ENCODE measurements at places on chromosomes 1 and 21.

- no peak for DNase-seq
These were observed 70.2 kb downstream of the ARHGEF16 start for GRCh38 chr1:3524556-3525203.

GRCh38 chr1:93776728-93777127 is 95.1 kb upstream of the BCAR3 start:
- no peak for DNase-seq

DNA sequence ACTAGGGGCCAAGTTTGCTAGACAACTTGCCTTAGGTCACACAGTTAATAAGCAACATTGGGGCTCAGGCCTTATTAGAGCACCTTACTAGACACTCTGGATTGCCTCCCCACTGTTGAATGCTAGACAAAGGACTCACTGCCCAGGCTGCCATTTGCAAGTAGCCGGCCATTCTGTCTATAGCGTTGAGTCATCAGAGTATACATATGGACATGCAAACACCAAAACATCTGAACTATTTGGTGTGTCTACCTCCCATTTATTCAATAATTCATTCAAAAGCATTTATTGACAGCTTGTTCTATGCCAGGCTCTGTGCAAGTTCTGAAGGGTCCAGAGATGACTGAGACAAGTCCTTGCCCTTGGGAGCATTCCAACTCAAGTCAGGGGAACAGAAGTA is 181.4 kb upstream of the DPT start:
- no peak for DNase-seq

DNA sequence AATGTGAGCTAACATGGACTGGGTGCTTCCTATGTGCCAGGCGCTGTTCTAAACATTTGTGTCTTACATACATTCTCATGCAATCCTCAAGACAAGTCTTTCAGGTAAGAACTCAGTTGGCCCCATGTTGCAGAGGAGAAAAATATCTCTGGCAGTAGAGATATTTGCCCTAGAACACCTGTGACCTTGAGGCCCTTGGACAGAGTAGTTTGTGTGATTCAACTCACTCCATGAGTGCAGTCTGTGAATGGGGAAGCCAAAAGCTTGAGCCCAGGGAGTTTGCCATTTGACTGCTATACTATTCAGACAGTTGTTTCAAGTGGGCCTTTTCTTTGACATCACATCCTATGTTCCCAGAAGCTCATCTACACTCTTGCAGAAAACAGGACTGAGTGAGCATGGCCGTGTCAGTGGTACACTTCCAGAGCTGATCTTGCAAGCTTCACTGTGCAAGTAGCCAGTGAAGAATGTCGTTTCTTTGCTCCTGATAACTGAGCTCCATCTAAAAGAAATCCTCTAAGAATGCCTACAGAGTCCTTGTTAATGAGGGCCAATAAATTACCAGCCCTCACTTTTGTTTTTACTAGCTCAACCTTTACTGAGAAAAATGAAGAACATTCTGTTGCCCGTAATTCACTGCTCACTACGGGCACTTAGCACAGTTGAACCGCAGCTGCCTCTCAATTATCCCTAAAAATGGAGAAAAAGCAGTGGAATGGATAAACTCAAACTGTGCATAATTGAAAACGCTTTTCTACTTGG is 98.7 kb upstream of the C8B start:
- DNase-seq: no peak

DNA sequence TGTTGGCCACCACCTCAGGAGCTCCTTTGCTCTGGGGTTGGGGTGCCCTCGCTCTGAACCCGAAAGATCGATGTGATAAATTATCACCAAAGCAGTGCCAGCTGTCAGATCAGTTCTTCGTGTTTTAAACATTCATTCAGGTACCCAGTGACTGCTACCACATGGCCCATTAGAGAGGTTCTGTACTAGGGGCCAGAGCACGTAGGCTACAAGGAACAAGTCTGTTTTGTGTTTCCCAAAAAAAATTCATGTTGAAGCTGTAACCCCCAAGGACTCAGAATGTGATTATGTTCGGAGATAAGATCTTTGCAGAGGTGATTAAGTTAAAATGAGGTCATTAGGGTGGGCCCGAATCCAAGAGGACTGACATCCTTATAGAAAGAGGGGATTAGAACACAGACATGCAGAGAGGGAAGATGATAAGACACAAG is 526.9 kb downstream of the NPHP4 start:
- no peak for DNase-seq

GRCh38 chr1:92804721-92805201 is 19.9 kb upstream of the EVI5 start:
- no peak for DNase-seq

DNA sequence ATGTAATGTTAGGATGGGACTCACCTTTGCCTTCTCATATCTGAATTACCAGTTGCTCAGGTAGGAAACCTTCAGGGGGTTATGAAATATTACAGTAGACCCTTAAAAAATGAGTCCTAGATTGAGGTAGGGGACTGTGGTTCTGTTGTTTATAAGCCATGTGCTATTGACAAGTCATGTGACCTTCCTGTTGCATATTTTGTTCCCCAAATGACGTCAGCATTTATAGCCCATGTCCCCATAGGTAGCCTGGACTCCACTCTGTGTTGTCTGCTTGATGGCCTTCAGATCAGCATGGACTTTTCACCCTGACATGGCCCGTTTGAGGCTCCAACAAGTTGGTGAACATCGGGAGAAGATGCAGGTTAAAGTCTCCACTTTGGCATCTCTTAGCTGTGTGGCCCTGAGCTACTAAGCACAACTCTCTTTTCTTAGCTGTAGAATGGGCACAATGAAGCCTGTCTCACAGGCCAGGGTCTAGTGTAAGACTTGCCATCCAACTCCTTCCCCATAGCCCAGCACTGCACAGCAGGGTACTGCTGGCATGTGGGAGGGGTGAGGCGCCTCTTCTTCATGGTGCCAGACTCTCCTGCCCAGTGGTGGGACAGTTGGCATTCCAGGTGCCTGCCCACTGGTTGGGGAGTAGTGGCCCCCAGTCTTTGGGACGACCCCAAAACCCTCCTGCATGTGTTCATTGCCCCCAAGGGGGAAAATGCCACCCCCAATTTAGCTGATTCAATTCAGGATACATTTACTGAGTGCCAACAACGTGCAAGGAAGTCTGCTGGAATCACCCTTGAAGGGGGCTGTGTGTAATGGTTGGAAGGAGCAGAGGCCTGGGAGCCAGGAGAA is 36.1 kb upstream of the TTC22 start:
- no peak for DNase-seq

- no peak for DNase-seq
These were observed 51.8 kb downstream of the COQ8A start for GRCh38 chr1:226991920-226992319.

DNA sequence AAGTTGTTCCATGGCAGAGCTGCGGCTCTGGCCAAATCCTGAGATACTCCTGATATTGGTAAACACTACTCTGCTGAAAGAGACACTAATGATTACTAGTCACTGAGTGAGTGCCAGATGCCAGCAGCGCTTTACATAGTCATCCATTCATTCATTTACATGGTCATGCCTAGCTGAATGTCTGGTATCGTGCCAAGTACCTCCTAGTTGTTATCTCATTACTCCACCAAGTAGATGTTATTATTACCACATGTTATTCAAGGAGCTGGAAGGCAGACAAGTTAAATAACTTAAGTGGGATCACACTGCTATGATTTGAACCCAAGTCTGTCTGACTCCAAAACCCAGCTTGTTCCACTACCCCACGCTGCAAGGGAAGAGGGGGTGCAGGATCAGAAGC is 4.7 kb downstream of the OLFML2B start:
- DNase-seq: no peak

GRCh38 chr1:110159168-110159567 is 8.9 kb downstream of the SLC6A17 start:
- DNase-seq: no peak

DNA sequence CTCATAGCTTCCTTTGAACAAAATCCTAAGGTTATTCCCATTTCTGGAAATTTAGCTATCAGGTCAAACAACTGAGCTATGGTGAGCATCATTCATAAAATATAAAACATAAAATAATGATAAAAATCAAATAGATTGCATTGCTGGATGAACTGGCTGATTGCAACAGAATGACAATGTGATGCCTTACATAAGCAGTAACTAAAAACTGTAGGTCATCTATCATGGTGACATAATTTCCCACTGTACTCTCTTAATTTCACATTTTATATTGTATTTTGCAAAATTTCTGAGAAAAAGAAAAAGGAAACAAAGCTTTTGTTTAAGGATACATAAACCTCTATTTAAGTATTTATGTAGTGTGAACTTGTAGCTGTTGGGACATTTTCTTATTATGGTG is 4.6 kb downstream of the PTGER3 start:
- DNase-seq: no peak

- no peak for DNase-seq
These were observed 97.2 kb upstream of the LYPLAL1 start for GRCh38 chr1:219076326-219076937.

- DNase-seq: no peak
These were observed 189.6 kb upstream of the ST6GALNAC5 start for GRCh38 chr1:76677416-76678405.

GRCh38 chr1:44408212-44408582 is 3.1 kb downstream of the RNF220 start:
- no peak for DNase-seq

DNA sequence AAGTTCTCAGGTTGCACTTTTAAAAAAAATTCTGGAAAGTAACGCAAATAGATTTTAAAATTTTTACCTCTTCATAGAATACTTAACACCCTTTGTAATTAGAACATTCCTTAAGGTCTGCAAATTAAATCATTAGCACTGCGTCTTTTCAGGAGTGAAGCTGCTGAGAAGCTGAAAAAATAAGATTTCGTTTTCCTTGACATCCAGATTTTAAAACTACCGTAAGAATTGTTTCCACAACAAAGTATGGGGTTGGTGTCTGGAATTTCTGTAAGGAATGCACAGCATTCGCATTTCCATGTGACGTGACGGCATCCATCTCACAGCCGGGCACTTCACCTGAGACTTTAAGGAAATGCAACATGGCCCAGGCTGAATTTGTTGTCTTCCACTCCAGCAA is 76.3 kb upstream of the COX20 start:
- DNase-seq: no peak

GRCh38 chr1:10065344-10065685 is 32.6 kb downstream of the UBE4B start:
- no peak for DNase-seq

DNA sequence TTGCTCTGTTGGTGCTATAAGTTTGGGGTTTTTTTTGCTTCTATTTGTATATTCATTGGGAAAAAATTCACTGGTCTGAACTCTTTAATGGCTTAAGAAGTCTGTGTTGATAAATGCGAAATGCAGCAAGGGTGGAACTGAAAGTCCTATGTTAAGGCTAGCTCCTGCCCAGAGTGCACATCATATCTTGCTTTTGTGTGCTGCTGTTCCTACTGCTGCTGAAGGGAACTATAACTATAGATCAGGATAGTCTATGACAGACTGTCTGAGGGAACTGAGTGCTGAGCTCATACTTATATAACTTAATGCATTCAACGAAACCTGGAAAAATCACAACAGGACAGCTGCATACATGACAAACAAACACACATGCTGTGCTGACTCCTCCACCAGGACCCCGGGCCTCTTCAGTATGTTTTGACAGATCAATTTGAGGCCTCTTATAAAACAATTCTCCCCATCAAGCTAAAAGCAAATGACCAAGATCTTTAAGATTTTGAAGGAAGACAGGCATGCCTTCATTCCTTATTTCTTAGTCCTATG is 1031.5 kb upstream of the ADGRL2 start:
- DNase-seq: no peak

DNA sequence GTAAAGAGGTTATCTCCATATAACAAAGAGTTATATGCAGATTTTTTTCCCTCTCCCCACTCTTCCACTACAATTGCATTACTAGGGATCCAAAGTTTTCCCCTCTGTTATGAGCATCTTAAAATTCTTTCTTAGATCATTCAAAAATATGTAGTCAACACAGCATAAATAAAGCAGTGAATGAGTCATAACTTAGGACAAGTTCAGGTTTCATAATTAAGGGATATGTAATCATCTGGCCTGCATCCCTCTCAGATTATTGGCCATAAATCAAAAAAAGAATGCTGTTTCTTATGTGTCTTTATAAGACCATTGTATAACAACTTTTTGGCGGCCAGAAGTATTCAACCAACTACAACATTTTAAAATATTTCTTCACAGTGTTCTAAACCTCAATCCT is 1526.1 kb downstream of the KCNT2 start:
- no peak for DNase-seq

DNA sequence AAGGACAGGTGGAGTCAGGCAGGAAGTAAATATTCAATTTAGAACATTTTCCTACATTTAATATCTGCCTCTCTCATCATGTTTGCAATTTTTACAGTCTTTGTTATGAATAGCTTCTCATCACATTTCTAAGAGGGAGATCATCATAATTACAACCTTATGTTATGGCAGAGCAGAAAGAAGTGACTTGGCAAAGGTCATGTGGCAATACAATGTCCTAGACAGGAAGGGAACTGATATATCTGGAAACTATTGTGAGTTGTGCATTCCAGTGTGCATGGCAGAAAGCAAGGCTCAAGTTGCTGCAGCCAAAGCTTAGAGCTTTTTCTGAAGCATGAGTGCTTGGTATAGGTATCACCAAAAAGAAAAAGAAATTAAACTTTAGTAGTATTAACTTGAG is 43.8 kb upstream of the PRRX1 start:
- DNase-seq: no peak

- DNase-seq: no peak
These were observed 53.5 kb upstream of the DUSP10 start for GRCh38 chr1:221795380-221795779.

DNA sequence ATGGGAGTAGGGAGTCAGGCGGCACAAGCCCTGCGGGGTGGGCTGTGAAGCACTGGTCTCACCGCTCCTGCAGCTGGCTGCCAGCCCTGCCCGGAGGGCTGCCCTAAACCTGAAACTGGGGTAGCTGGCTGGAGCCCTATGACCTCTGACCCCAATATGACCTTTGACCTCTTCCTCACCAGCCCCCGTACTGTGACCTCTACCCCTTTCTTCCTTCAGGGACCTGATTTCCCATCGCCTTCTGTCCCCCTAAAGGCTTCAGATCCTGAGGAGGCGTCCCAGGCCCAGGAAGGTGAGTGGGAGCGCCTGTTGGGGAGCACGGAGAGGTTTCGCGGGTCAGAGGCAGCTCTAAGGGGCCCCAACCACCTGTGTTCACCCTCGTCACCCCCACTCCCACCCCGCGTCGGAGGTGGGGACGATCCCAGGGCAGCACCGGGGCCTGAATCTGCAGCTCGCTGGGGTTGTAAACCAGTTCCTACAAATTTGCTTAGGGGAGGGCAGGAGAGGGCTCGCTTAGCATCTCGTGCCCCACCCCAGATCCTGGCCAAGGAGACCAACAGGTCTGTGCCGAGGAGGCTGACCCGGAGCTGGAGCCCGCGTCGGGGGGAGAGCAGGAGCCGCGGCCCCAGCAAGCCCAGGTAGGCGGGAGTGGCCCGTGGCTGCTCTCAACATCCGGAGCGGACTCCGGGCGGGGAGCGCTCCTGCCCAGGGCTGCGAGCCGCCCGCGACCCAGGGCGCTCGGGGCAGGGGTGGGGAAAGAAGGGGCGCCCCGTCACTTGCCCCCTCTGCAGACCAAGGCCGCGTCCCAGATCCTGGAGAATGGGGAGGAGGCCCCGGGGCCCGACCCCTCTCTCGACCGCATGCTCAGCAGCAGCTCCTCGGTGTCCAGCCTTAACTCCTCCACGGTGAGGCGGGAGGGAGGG is 7.3 kb downstream of the SYTL1 start:
- peak; percentile 57 for DNase-seq

All from NCI-H187 (cell line).